Muscle of leg (tissue), 16 donors: ENCODE measurements at places on chromosomes 5 and 9. TPM values are rescaled to one million over a fixed set of nuclear protein-coding genes. Genes with fewer than 3 reads are reported as not detected.

GNG10 gene
- total RNA-seq, result 27.4 TPM

PCDHGB1 gene
- total RNA-seq, result 1.3 TPM

DNA sequence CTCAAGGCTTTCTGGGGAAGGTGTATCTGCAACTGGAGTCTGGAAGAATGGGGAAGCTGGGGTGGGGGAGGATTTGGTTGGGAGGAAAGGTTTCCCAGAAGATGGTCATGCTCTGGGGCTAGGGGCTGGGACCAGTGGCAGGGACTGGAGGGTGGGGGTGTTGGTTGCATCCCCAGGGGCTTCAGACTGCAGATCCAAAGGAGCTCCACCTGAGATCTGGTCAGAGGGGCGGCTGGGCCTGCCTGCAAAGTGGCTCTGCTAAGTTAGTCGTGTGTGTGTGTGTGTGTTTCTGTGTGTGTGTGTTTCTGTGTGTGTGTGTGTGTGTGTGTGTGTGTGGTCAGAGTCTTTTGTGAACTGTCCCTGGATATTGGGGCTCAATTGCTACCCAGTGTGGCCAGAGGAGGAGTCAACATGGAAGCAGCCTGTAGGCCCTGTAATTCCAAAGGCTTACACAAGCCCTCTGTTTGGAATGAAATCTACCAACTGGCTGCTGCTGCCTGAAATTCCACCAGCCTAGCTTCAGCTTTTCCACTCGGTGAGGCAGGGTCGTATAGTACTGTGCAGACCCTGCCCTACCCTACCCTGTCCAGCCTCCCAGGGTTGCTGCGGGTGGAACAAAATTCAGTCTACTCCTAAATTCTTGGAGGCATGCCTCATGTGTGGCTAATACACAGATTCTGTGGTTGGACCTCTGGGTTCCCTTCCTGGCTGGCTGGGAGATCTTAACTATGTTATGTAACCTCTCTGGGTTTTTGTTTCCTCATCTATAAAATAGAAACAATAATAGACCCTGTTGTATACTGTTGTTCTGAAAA lies 12.5 kb upstream of the SYNPO start:
- no peak for DNase-seq
- H3K4me1 ChIP-seq, result peaks cover 80% of the 10 kb centered on the region
- peaks cover 5% of the 10 kb centered on the region for H3K27me3 ChIP-seq
- H3K4me3 ChIP-seq, result no peak overlapping the region
- peaks cover 8% of the 10 kb centered on the region for H3K36me3 ChIP-seq

DNA sequence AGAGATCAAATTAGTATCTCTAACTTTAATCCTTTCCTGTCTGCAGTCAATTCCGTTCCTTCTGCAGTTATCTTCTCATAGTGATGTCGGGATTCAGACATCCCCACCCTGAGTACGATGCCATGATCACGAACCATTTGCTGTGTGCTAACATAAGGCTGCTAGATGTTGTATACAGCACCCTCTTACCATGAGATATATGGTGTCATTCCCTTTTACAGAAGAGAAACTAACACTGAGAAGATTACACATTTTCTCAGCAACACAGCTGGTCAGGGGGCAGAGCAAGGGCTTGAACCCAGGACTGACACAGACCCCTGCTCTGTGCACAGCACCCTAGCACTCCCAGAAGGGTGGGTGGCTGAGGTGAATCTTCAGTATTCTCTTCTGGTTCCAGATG lies 46.9 kb upstream of the HSD17B4 start:
- no peak for DNase-seq
- no peak overlapping the region for H3K27ac ChIP-seq
- no peak overlapping the region for H3K4me3 ChIP-seq
- no peaks in the 10 kb centered on the region for H3K27me3 ChIP-seq
- H3K4me1 ChIP-seq, result no peaks in the 10 kb centered on the region

GRCh38 chr9:83775932-83776331 lies 41.6 kb downstream of the GKAP1 start:
- no peak for DNase-seq
- no peaks in the 10 kb centered on the region for H3K4me1 ChIP-seq
- no peak overlapping the region for H3K27ac ChIP-seq
- H3K27me3 ChIP-seq, result no peaks in the 10 kb centered on the region
- no peaks in the 10 kb centered on the region for H3K36me3 ChIP-seq
